RCC 7860 (cell line): ENCODE measurements at places on chromosomes 4 and X.

DNA sequence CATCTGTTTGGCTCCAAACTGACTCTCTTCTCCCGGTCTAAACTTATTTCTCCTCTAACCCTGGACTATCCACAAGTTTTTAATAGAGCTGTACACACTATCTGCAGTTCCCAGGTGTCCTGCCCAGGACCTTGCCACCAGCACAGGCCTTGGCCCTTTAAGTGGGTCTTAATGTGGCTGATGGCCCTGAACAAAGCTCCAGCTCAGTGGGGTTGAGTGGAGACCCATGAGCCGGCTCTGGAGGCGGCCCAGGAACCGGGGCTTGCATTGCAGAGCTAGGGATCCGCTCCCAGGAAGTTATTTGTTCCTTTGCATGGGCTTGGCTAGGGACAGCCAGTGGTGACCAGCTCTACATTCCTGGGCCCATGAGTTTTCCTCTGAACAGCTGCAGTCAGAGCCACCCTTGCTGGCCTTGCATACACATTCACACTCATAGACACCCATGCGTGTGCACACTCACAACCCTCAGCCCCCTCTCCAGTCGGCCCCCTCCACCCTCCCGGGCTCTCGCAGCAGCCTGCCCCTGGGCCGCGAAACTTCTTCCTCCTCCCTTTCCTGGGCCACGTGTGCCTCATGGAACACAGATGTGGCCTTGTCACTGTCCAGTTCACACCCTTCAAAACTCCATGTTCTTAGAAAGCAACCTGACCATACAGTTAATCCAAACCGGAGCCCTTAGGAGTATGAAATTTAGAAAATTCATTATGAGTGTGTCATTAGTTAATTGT is 58.2 kb downstream of the GPR143 start:
- no peak for DNase-seq

DNA sequence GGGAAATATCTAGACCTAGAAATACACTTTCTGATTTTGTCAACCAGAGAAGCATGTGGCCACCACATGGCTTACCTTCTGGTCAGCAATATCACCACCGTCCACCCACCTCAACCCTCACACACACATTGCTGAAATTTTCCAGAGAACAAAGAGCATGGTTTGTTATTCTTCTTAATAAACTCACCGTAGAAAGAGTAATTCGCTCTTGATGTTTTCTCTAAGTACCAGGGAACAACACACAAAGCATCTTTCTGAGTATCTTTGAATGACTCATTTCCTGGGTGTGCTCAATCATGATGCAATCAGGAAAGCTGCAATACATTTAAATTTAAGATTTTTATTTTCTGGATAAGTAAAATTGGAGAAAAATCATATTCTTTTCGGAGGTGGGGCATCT is 24.7 kb upstream of the LRAT start:
- no peak for DNase-seq

DNA sequence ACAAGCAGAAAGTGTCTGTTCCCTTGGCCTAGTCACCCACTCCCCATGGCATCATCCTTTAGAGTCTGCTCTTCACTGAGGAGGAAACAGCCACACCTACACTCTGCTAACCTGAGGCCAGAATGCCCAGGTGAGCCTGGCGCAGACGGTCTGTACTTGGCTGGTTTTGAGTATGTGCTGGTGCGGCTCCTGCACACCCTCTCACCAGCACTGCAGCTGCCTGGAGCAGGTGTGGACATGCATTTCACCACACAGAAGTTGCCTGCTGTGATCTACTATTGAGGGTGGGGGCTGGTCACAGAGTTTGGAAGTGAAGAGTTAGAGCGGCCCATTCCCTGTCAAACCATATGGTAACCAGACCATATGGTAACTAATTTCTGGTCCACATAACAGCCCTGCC is 39.5 kb downstream of the KANTR start:
- DNase-seq: no peak

- no peak for DNase-seq
These were observed 28.9 kb downstream of the CASP3 start for GRCh38 chr4:184620212-184620867.

DNA sequence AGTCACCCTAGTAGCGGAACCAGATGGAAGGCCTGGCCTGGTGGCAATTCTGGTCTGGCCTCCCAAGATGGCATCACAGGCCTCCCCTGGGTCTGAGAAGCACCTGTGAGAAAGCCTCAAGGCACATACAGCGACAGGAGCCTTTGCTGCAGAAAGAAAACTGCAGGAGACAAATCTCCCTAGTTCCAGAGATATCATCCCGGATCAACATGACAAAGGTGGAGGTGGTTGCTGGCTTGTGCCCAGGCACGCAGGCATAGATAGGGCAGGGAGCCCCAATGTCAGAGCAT is 93.6 kb downstream of the BCOR start:
- no peak for DNase-seq

DNA sequence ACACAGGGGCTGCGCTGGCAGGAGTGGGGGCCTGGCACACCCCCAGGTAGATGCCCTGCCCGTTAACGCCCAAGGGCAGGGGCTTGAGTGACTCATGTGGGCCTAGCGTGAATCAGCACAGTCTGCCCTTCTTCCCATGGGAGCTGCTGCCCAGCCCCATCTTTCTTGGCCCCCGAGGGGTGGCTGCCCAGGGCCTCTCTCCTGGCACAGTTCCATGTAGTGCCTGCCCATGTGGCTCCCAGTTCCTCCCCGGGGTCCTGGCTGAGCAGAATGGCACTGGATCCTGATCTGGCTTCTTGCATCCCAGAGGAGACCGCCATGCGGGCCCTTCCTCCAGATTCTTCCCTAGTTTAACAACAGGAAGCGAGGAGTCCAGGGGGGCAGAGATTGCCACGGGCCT is 2.1 kb upstream of the AVPR2 start:
- no peak for DNase-seq

DNA sequence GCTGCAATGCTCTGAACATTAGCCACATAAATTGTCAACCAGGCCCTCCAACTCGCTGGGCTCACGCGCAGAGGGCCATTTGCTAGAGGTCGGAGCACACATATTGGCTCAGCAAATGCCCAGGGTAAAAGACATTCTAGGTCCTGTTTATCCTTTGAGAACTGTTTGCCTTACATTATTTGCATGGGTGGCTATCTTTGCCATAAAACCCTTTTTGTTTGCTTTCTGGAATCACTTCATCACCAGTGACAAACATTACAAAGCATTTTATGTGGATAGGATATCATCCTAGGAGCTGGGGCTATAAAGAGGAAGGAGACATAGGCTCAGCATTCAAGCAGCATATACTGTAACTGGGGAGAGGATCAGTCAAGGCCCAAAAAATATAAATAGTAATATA is 149.2 kb upstream of the RAI2 start:
- DNase-seq: no peak

DNA sequence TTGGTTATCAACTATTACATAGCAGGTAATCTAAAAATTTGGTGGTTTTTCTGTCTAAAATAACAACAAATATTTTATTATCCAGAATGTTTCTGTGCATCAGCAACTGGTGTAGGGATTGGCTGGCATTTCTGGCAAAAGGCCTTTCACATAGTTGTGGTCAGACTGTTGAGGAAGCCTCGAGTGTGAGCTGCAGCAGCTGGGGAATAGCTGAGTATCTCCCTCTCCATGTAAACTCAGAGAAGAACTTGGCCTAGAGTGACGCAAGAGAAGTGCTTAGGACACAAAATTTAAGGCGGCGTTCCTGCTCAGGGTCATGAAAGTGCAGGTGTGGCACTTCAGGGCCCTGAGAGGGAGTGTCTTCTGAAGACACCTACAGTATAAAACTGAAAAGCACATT is 558.9 kb downstream of the SPOCK3 start:
- no peak for DNase-seq

- no peak for DNase-seq
These were observed 30.3 kb upstream of the MAP3K15 start for GRCh38 chrX:19545651-19546050.

DNA sequence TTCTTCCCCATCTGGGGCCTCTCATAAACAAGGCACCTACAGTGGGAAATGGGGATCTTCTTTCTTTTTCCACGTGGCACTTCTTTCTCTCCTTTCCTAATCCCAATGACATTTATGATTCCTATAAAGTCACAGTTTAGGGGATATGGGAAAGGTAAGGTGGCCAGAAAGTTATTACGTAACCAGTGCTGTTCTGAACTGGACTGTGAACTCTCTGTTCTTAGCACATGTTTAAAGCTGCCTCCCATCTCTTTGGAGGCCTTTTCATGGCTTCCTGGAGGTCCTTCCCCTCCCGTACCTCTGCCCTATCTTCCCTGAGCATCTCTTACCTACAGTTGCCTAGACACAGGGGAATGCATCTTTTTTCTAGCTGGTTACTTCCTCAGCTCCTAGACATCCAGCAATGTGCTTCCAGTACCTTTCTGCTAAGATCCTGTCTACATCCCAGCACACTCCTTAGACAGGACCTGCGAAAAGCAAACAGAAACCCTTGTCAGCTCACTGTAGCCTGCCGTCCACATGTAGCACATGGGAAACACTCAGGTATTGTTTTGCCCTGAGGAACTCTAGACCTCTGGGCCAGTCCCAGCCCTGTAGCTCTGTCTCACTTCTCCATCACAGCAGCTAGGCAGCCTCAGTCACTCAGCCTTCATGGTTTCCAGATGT is 195.4 kb downstream of the NWD2 start:
- DNase-seq: no peak
